ENCODE measurements at places on chromosomes 12 and 14.

DNA sequence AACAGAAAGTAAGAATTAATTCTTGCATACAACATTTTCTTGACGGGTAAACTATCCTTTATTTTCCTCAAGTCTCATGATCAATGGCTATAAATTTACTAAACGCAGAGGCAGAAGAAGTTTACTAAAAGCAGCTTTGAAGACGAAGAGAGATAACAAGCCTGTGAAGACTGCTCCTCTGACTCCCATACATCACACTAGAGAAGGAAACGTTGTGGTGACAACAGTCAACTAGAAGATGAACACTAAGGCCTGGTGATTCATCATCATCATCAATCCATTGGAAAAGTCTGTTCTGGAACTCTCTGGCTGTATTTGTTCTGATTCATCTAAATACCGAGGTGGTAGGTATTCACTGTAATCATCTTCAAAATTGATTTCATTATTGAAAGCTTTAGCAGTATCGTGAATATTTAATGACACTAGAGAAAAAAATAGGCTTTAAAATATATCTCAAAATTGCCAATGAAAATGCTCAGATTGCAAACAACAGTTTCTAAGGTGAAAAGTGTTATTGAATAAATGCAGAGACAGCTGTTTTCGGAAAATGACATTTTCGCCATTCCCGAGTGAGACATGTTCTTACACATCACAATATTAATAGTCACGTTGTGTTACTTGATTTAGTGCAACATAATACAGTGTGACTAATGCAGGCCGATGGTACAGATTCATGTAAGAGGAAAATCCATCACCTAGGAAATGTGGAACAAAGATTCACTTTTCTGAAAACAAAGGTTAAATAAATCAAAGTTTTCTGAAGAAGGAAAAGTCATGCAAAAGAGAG is 260.5 kb downstream of the C12orf50 start:
- DNase-seq = no peak

DNA sequence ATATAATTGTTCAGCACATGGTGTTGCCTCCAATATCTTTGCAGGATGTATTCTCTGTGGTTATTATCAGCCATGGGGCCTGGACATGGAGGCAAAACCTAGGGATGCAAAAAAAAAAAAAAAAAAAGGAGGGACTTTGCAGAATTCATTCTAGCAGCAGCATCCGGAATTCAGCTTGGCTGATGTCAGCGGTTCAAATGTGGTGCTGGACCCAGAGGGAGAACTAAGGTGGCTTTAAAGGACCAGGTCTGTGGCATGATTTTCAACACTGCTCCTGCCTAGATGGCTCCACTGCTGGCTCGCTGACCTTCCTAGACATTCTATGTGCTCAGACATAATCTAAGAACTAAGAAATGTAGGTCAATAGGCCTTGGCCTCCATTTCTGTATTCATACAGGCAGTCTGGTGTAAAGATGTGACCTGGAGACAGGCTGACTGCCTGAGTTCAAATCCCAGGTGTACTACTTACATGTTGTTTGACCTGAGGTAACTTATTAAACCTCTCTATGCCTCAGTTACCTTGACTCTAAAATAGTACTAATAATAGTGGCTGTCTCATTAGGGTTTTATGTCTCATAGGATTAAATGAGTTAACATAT is 108.6 kb downstream of the PPM1A start:
- no peak for DNase-seq

GRCh38 chr12:120972870-120973543 is 5.3 kb upstream of the HNF1A start:
- DNase-seq = no peak

DNA sequence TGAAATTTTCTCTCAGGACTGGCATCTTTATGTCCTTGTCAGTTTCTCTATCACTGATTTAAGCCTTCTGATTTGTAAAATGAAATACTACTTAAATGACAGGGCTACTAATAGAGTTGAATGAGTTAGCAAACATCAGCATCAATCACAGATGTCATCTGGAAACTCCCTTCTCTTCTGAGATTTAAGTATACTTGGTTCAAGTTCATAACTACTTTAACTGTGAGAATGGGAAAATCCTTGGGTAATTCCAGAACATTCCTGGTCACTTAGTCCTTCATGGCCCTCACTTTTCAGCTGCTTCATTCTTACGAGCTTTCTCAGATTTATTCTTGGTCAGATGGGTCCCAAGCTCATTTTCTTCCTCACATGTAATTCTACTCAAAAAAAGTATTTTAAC is 1655.3 kb upstream of the FLRT2 start:
- no peak for DNase-seq

DNA sequence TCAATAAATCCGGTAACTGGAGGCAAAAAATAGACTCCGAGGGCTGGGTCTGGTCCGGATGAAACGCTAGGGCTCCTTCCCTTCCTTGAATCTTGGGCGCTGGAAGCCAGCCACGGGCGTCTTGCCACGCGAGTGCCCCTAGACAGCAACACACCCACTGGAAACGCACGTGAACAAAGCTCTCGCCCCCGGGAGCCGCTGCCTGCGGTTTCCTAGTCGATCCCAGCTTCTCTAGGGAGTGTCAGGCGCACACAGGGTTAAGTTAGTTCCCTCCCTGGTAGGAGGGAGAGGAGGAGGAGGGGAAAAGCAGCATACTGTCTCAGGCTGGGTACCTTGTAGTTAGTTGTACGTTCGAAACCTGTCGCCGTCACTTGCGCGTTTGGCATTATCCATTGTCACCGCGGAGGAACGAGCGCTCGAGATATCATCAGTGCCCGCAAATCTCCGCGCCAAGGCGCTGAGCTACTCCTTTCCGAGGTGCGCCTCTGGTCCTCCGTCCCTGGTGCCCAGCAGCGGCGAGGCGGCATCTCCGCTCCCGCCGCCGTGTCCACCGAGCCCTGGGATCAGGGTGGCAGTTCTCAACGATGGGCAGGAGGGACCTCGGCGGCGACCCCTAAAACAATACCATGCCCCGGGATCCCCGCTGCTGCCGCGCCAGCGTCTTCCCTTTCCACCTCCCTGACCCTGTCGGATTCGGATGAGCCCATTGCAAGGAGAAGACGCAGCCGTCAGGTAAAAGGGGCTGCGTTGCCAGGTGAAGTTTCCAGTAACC is at the start of gene FLRT2:
FLRT2 (plus strand) TSS at position 342 of the 772 bp plus-strand sequence. CDS start 91,371 bp downstream, outside the sequence.
- DNase-seq = no peak

- no peak for DNase-seq
Observed at GRCh38 chr14:104136472-104137296, 1.7 kb upstream of the KIF26A start.

GRCh38 chr12:25051656-25052195 is 102.8 kb upstream of the BCAT1 start:
- no peak for DNase-seq

- DNase-seq = no peak
Observed at GRCh38 chr12:92143258-92143657, 2.4 kb downstream of the BTG1 start.

DNA sequence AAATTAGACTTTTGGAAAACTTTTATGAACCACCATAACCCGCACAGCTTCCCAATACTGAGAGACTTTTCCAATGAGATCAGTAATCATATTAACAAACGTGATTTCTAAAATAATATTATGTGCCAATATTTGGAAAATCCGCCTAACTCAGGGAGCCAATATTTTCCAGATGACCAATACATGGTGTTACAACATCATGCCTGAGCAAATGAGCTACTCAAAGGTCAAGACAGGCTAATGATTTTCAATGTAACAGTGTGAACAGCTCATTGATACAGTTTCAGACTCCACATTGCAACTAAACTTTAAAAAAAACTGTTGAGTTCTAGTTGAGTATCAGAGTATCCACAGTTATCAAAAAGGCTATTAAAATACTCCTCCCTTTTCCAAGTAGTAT is 46.8 kb downstream of the RNF34 start:
- DNase-seq = no peak
